ENCODE measurements at places on chromosomes 2 and 18. TPM values are rescaled to one million over a fixed set of nuclear protein-coding genes. Genes with fewer than 3 reads are reported as not detected.

The HSBP1L1 gene
- total RNA-seq: 4.0 TPM

The OXER1 gene
- total RNA-seq: not detected

The TXNDC2 gene
- under 0.01 TPM for total RNA-seq

The UGT1A10 gene
- total RNA-seq: not detected

The COL5A2 gene
- total RNA-seq: 388 TPM

The SLC14A1 gene
- total RNA-seq: 81.0 TPM

The CEBPZOS gene
- 21.8 TPM for total RNA-seq
